NCI-H345 (cell line): ENCODE measurements at places on chromosomes 7 and 10.

DNA sequence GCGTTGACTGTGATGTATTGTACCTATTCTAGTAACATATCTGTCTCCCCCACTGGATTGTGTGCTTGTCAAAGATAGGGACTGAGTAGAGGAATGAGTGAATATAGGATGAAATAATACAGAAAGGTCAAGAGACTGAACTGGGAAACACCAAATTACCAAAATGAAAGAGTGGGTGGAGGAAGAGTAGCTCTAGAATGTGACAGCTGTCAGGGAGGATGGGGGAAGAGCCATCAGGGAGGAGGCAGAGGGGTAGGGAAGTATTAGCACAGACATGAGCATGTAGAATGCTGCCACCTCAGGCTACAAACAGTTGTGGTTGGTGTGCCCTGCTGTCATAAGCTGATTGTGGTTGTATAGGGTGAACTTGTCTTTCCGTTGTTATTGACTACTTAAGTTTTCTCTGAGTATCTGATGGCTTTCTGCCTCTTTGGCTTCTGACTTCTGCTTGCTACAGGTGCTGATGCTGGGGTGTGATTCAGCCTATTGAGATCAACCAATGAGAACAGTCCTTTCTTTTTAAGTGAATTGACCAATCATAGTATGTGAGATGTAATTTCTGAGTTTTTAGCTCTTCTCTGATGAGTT lies 5.6 kb downstream of the CCSER2 start:
- DNase-seq: no peak

GRCh38 chr10:60003651-60004523 lies 97.5 kb upstream of the CCDC6 start:
- DNase-seq: no peak

DNA sequence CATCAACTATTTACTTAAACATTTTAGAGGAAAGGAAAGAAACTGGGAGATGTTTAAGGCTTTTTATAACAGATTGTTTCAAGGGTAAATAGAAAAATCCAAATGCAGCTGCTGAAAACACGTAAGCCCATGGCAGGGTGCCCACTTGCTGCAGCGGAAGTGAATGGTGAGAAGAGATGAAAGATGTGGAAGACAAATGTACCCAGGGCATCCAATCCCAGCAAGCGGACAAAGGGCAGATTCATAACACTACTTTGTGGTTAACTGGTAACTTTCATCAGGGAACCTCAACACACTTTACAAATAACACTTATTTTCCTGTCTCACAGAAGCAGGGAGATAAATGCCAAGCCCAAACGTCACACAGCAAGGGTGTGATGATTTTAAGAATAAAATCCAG lies 358.4 kb downstream of the KCNMA1 start:
- peak; percentile 58 for DNase-seq

- DNase-seq: no peak
These were observed 42.5 kb downstream of the STK17A start for GRCh38 chr7:43625453-43625852.

DNA sequence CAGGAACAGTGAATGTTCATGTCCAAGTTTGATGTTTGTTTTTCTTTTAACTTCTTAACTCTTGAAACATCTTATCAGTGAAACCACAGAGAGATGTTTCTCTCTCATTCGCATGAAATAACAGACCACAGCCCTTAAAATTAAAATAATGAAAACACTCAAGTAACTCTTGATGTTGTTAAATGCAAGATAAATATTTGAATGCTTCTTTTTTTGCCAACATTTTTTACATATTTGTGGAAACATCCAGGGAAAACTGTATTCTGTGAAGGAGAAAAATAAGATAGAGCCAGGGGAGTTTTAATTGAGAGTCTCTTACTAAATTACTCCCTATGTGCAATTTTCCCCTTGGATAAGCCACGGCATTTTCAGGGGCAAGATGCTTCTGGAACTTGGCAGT lies 361.8 kb upstream of the MGMT start:
- DNase-seq: no peak

DNA sequence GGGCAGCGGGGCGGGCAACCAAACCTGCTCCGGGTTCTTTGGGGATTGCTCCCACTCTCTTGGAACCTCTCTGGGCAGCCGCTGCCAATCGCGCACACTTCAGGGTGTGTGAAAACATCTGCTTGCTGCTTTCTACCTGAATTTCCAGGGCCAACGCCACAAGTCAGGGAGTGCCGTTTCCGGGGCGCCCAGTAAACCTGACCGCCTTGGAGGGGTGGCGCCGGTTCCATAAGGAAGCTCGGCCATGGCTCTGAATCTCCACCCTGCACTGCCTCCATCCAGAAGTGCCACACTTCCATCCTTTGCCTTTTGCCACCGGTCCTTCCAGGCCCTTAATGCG lies 679 bp upstream of the AFAP1L2 start:
- DNase-seq: no peak

DNA sequence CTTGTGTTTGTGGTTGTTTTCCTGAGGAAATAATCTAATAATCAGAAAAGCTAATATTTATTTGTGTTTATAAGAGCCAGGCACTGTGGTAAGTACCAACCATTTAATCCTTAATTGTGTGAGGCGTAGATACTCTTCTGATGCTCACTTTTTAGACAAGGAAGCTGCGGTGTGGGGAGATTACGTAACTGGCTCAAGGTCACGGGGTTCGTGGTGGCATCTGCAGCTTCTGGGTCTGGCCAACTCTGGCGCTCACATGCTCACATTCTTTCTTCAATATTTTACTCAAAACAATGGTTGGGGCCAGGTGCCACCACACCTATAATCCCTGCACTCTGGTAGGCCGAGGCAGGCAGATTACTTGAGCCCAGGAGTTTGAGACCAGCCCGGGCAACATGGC lies 77.6 kb downstream of the RALA start:
- no peak for DNase-seq

DNA sequence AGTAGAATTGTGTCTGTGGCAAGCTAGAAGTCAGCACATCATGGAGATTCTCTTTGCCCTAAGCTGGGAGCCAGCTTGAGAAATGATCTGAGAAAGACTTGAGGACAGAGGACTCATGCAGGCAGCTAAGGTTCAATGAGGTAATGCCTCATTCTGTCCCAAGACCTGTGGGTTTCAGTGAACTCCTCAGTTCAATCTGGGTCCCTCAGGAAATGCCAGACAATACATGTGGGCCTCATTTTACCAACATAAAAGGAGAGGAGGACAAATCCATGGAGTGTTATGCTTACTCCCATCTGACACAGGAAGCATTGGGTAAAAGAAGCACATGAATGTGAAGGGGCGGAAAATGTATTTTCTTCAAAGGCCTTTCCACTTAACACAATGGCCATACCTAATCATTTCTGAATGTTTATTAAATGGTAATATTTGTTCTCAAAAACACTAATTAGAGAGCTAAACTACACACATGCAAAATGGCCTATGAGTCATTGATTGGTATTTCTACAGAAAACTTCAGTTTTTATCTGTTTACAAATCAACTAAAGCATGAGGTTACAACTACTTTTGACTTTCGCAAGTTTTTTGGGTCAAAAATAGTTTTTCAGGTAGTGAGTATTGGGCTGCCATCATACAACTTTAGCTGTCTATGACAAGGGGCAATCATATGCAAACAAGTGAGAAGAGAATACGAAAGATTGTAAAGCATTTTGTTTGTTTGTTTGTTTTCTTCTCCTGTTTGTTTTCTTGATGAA lies 205.3 kb downstream of the CHRM2 start:
- no peak for DNase-seq

DNA sequence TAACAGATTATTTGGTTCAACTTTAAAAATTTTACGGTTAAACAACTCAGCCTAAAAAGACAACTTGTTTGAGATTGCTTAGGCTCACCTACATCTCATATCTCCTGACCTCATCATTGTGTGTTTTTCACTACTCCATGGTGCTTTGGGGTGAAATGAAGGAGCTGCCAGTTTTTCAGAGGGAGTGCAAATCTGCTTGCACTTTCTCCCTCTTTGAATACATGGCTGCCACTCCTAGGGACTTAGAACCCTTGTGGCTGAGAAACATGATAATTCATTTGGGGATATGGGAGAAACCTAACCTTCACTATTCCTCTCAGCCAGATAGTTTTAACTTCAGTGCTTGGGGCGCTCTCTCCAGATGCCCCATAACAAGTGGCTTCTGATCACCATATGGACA lies 2.7 kb downstream of the CCSER2 start:
- DNase-seq: no peak

- no peak for DNase-seq
These were observed 106.8 kb downstream of the POLL start for GRCh38 chr10:101481256-101481655.

GRCh38 chr10:71064413-71065118 lies 147.8 kb upstream of the UNC5B start:
- DNase-seq: no peak

DNA sequence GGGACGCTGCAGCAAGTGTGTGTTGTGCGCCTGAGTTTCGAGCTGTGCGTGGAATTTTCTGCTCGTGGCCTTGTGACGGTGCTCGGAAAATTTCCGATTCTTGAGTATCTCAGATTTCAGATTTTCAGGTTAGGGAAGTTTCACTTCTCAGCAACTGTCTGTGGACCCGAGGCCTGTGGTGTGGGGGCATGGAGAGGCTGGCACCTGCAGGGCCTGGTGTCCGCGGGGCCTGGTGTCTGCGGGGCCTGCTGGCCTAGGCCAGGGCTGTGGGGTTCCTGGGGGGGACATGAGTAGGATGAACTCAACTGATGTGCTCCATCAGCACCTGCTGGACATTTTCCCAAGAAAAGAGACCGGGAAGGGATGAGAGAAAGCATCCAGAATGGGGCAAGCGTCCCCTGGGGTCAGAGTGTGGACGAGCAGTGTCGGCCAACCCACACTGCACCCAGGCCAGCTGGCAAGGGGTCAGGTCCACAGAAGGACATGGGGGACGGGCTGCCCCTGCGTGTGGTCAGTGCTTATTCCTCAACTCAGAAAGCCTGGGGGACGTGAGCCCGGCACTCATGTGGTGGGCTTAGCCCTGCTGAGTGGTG lies 31.3 kb upstream of the SHH start:
- DNase-seq: no peak

DNA sequence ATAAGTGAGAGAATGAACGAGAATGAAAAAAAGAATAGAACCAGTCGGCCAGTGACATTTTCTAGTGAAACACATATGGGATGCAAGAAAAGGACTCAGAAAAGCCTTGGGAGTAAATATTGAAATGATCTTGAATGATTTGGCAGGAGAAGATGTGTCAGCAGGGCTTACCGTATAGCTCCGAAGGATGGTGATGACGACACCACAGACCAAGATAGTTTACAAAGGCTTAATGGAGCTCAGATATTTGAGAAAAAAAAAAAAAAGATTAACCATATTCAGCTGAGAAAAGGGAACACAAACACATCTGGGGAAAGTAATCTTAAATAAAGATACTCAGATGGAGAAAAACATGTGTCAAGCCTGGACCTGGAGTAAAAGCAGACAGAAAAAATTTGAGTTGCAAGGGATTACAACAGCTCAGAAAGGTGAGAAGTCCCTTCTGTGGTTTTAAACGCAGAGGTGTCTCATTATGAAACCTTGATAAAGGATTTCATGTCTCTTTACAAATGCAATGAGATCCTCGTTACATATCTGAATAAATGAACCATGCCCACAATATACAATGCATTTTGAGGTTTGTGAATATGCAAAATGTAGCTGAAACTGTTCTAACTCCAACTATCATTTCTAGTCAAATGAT lies 36.0 kb downstream of the DNAJB9 start:
- no peak for DNase-seq

DNA sequence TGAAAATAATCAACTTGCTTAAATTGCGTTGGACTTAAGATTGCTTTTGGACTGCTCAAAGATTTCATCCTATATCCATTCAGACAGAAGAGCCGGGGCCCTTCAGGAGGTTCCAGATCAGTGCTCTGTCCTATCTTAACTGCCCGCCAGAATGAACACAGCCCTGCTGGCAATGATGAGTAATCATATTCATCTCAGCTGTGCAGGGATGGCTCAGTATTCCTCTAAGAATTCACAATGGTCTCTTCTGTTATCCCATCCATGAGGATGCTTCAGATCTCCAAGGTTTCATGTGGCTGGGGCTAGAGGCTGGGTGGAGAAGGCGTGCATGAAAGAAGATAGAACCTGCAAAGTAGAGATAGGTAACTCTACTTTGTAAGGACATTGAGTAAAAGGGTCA lies 80.0 kb upstream of the NPVF start:
- DNase-seq: no peak

GRCh38 chr7:123692471-123692877 lies 36.8 kb downstream of the LMOD2 start:
- no peak for DNase-seq

GRCh38 chr7:16669581-16669980 lies 23.6 kb downstream of the BZW2 start:
- no peak for DNase-seq
